ENCODE measurements at places on chromosomes 16 and 17.

DNA sequence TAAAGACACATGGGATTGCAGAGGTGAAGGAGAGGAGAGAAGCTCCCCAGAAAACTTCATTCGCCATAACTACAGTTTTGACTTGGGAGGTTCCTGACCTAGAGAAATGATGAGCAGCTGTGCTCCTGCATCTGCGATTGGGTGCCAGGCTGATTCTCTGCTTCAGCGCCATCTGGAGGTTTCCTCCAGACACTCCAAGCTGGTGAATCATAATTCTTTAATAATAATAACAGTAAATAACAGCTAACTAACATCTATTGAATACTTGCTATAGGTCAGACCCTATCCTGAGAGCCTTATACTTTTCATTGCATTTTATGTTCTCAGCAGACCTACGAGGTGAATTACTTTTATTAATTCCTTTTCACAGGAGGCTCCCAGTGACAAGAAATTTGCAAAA lies 575.8 kb downstream of the TOX3 start:
- DNase-seq = no peak

GRCh38 chr16:8854298-8854948 lies 14.4 kb downstream of the CARHSP1 start:
- no peak for DNase-seq

- no peak for DNase-seq
Measured at GRCh38 chr16:73543331-73543969, 495.5 kb upstream of the ZFHX3 start.

- DNase-seq = no peak
Measured at GRCh38 chr17:15431766-15432165, 35.7 kb downstream of the CDRT4 start.

DNA sequence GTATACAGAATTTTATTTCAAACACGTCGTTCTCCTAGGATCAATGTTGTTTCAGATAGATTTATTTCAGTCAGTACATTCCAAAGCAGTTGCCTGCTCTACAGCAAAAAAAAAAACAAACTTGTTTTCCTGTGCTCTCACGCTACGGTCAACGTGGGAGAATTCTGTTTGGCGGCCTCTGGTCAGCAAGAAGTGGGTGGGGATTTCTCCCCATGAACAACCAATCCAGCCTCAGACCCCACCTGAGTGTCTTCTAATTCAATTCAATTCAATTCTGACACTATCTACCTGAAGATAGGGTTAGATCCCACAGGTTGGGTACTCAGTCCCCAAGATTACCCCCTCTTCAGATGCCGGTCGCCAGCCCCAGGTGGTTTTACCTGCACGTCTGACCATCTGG lies 22.1 kb downstream of the C17orf58 start:
- no peak for DNase-seq

DNA sequence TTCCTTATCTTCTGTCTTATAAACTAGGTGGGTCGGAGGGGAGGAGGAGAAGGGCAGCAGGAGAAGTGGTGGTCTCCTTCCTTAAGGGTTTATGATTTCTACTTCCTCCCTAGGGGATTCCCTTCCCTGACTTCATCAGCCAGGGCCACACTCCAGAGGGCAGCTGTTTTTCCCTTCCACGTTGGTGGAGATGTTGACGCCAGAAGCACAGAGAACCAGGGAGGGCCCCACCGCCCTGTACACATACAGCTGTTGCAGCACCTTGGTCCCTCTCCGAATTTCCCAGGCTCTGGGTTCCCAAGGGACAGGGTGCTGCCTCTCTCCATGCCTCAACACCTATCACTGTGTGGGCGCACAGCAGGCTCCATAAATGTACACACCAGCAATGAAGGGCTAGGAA lies 5.6 kb upstream of the SLC6A4 start:
- DNase-seq = no peak

- DNase-seq = no peak
Measured at GRCh38 chr16:48101069-48101674, 54.6 kb downstream of the ABCC12 start.

DNA sequence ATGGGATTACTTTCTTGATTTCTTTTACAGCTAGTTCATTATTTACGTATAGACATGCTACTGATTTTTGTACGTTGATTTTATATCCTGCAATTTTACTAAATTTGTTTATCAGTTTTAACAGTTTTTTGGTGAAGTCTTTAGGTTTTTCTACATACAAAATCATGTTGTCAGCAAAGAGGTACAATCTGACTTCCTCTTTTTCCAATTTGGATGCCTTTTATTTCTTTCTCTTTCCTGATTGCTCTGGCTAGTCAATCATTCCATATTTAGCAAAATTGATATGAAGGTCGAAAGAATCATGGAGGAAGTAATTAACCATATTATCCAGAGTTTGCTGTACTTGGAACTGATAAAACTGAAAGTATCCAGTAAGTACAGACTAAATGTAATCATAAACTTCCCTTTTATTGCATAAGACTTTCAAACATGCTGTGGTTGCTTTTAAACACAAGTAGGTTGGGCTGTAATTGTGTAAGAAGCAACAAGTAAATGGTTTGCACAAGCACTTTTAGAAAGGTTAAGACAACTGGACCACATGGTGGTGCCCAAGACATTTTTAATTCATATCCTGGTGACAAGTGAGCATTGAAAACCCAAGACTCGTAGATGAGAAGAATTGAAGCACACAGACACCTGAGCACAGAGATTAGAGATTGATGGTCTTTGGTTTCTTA lies 8.4 kb downstream of the GDE1 start:
- DNase-seq = no peak

- DNase-seq = no peak
Measured at GRCh38 chr17:33464669-33465280, 171.7 kb upstream of the ASIC2 start.

GRCh38 chr17:32502710-32503109 lies 15.9 kb downstream of the CDK5R1 start:
- no peak for DNase-seq

DNA sequence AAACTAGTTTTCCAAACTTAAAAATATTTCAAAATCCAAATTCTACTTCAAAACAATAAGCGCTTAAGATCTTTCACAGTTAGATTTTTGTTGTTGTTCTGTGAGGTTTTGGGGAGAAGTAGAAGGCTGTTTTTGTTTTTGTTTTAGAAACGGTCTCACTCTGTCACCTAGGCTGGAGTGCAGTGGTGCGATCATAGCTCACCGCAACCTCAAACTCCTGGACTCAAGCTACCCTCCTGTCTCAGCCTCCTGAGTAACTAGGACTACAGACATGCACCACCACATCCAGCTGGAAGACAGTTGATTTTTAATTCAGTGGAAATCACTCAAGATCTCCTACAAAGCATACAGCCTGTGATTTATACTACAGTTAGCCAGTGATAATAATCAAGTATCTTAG lies 2.7 kb downstream of the SHCBP1 start:
- DNase-seq = no peak

- DNase-seq = no peak
Measured at GRCh38 chr17:57195785-57196460, 60.4 kb upstream of the MSI2 start.

DNA sequence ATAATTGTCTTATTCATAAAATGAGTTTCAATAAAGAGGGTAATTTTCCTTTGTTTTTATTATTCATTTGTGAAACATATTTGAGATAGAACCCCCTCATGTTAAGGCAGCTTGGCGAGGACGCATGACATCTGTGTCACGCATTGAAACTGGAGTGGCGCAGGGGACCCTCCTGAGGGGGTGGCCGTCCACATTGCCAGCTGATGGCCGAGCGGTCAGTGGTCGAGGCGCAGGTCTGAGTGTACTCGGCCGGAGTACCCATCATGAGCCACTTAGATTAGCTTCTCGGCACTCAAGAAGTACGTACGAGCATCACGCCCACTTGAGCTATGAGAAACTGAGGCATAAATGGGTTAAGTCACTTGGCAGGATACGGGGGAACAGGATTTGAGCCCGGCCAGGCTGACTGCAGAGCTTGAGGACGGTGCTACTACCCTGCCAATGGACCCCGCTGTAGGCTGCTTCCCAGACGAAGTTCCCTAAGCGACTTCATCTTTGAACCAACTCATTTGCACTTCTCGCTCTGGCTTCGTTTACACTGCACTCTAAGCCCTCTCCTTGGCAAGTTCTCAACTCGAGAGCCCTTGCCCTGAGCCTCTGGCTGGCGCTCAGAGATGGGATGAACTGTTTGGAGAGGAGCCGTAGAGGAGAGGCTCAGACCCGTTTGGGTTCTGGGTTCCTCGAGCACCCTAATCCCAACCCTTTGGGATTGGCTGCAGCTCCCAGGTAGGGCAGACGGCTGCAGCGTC lies 91.8 kb downstream of the SDK2 start:
- no peak for DNase-seq

DNA sequence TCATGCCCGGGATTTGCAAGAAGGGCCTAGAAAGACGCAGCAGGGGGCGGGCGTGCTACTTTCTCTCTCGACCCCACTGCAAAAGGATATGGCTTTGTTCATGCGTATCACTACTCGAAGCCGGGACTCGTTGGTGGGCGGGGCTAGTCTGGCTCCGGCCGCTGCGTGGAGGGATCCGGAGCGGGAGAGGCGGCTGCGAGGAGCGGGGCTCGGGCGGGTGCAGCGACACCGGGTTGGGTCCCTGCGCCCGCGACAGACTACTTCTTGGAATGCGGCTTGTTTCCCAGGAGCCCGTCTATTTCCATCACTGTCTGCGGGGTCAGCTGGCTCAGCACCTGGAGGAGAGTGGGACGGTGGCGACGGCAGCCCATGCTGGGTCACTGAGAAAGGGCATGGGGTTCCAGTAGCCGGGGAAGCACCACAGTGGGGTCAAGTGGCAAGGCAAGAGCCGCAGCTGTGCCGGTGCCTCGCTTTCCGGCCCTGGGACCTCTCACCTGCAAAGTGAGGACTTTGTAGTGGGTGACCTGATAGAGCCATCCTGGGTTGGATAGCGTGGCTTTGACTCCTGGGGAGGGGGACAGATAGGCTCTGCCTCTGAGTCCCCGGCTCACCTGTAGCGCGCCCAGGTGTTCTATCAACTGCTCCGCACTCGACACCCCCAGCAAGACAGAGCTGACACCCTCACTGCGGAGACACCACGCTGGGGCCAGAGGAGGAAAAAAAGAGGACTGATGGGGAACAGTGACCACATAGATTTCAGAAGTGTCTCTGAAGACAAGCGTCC lies 6.6 kb downstream of the KCNAB3 start:
- peak; percentile 91 for DNase-seq

DNA sequence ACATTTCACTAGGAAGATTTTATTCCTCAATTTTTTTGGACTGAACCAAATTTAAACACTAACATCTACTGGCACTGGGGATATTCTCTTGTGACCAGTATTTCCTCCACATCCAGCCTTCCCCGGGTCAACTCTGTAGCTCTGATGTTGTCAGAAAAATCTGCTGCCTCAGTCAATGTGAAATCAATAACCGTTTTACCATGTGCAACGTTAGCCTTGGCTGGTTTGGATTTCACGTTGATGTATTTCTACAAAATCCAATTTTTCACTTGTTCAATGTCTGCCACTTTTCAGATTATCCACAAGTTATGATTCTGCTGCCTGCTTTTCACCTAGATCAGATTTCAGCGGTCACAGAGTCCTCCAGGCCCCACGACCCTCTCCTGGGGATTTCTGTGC lies 7.1 kb downstream of the SGCA start:
- DNase-seq = no peak

- no peak for DNase-seq
Measured at GRCh38 chr17:75815399-75815798, 28.8 kb downstream of the UNC13D start.

DNA sequence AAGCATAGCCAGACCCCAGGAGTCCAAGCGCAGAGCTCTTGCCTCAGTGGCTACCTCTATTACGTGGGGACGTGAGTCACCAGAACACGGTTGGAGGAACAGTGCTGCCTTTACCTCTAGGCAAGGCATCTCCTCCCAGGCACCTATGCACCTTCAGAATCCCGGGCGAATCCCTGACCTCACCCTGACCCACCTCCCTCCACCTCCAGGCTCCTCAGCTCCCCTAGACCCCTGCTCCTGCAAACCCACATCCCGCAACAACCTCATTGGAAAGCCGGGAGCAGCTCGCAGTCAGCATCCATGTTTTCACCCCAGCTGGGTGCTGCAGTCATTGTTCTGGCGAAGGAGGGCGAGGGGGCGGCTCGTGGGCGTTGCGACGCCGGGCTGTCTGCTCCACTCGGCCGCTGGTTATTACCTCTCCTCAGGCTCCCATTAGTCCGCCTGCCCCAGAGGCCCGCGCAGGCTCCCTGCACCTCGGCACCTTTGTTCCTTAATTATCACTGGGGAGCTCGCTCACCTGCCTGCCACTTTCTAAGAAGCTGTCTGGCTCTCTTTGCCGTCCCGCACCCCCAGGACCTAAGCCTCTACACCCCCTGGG lies 24.6 kb upstream of the DLX4 start:
- DNase-seq = no peak

- no peak for DNase-seq
Measured at GRCh38 chr17:37888881-37889280, 35.3 kb upstream of the TBC1D3K start.

DNA sequence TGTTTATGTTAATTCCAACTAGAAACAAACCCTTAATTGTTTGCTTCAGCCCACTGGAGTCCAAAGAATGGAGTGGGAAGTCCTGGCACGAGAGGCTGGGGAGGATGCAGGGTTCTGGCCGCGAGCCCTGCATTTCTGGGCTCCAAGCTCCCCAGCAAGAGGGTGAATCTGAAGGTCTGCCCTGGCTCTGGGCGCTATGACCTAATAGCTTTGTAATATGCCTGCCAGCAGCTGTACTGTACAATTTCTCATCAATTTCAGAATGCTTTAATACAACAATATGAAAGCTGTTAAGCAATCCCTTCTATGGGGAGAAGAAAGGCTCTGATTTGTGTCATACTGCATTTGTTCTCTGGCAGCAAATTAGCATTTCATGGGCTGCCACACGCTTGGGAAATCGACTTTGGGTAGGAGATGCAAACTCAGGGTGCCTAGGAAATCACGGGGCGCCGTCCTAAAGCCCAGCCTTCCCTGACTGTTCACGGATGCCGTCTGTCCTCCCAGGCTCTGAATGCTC lies 43.8 kb downstream of the NDEL1 start:
- DNase-seq = no peak

DNA sequence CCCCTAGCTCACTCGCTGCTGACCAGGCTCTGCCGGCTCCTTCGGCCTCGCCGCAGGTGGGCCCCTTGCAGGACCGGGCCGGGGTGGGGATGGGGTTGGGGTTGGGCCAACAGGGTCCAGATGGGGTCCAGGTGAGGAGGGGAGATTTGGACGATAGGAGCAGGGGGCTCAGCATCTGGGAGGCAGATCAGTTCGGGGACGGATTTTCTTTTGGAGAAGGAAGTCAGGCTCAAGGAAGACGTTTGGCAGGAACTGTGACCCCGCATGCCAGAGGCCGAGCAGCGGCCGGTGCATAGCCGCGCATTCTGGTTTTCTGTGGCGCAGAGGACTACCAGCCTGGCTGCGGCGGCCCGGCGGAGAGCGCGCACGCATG lies 845 bp upstream of the ALDOA start:
- no peak for DNase-seq

GRCh38 chr17:64147110-64148016 lies 17.4 kb upstream of the ERN1 start:
- DNase-seq = no peak

- no peak for DNase-seq
Measured at GRCh38 chr16:19113577-19114358, at the start of gene ITPRIPL2. Gene ITPRIPL2 (plus strand): TSS chr16:19113964. CDS start chr16:19114462, 498 bp downstream.

DNA sequence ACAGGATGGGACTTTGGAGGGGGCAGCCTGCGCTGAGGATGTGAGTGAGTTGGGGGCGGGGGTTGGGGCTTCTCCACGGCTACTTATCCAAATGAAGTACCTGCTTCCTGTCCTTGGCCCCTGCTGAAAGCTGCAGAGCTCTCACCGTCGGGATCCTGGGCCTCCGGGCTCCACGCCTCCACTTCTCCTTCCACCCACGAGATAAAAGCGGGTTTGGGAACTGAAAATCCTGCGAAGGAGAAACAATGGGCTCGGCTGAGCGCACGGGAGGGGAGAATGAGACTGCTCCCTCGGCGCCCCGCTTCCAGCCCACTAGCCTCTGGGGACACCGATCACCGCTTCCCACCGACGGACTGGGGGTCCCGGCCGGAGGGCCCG lies 486 bp downstream of the ZNF785 start:
- no peak for DNase-seq

All from CD8-positive, alpha-beta T cell (primary cell).